ENCODE measurements at places on chromosomes 7 and 10.
A peak's percentile ranks its signal among the peaks of the same experiment; 100 is the strongest.

- DNase-seq: no peak
Measured at GRCh38 chr7:17472518-17472917, 174.1 kb downstream of the AHR start.

GRCh38 chr10:97861924-97862323 lies 12.3 kb downstream of the GOLGA7B start:
- DNase-seq: no peak

DNA sequence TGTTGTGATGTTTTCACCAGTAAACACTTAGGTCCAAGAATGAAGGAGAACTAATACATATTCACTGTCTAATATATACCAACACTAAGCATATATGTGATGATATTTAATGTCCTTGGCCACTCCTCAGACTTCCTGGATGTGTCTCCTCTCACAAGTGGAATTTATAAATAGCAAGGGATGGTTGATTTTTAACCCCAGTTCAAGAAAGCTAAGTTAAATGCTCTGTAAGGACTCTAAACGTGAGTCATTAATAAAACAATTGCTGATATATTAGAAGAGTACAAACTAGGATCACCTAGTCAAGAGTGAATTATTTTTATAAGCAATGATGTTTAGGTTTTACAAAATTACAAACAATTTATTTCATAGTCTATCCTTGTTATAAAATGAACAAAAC lies 355.9 kb upstream of the TMEM229A start:
- no peak for DNase-seq

DNA sequence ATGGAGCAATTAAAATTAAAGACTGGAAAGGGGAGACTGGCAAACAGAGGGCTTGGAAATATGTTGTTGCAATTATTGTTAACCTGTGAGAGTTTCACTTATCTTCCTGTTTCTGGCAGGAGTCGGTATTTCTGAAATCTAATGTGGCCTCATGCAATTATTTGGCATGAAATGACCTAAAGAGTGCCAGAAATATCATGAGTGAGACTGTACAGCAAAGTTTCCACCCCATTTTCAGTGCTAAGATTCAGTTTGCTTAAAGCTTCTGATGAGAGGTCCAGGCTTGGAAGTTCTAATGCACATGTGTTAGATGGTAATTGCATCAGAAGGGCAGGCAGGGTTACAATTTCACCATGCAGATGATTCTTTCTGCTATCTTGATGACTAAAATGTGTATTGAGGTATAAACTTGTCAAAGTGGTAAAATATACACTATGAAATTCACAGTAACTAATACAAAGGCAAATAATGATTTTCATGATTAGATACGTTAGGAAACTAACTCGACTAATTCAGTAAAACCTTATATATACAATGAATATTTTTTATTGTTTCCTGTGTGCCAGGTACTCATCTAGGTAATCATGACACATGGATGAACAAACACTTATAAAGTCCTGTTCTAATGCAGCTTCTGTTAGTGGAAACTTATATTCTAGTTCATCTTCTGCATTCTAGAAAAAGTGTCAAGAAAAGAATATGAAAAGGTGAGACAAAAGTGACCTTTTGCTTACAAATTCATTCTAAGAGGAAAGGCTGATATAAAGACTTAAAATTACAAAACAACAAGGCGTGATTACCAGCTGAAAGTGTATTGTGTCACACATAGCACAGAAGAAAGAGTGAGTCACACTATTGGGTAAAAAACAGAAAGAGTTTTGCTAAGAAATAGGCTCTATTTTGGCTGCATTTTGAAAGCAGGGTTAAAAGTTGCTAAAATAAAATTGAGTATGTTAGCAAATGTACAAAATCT lies 533.4 kb upstream of the SEMA3D start:
- DNase-seq: peak; percentile 35

DNA sequence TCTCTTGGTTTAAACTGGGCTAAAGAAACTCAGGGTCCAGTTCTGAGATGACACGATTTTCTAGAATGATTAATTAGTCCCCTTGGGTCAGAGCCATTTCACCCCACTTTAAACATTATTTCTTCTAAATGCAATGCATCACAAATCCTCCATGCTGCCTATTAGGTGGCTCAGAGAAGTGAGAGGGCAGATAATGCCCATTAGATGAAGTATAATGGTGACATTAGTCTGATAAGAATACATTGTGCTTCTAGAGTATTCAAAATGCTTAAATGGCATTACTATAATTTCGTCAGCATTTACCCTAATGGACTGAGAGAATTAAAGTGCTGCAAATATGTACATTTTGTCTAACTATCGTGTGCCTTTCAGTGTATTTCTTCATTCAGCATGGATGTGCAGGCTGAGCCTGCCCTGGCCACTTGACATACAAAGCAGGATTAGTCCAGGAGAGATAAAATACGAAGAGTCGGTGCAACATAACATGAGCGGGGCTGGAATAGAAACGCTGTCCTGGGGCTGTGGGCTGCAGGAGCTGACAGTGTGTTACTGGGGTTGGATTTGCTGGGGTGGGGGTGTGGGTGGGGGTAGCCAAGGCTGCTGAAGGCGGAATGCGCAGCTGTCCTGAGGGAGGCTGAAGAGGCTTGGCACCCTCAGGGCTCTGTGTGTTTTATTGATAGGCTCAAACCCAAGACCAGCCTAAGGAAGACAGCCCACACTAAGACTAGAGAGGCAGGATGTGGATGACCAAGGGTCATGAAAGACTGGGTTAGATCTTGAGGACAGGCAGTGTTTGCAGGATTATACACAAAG lies 52.8 kb upstream of the KLF6 start:
- DNase-seq: no peak

GRCh38 chr7:127413962-127414361 lies 21.5 kb upstream of the ZNF800 start:
- no peak for DNase-seq

DNA sequence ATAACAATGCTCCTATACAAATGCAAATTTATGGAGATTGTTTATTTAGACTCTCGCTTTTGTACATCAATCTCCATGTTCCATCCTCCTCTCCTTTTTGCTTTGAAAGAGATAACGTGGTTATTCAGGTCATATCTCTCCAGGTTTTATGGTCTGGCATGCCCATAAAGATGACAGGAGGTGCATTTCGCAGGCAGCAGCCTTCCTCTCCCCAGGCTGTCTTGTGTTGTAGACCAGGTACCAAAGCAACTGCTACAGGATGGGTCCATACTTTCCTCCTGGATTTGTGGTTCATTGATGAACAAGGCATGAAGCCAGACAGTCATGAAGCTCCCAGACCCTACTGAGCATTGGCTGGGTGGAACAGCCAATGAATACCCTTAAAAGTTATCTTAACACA lies 400.2 kb upstream of the NPVF start:
- DNase-seq: no peak

- no peak for DNase-seq
Measured at GRCh38 chr7:7077945-7078344, 104.4 kb upstream of the C1GALT1 start.

GRCh38 chr10:84924131-84924530 lies 595.7 kb downstream of the CCSER2 start:
- DNase-seq: no peak

DNA sequence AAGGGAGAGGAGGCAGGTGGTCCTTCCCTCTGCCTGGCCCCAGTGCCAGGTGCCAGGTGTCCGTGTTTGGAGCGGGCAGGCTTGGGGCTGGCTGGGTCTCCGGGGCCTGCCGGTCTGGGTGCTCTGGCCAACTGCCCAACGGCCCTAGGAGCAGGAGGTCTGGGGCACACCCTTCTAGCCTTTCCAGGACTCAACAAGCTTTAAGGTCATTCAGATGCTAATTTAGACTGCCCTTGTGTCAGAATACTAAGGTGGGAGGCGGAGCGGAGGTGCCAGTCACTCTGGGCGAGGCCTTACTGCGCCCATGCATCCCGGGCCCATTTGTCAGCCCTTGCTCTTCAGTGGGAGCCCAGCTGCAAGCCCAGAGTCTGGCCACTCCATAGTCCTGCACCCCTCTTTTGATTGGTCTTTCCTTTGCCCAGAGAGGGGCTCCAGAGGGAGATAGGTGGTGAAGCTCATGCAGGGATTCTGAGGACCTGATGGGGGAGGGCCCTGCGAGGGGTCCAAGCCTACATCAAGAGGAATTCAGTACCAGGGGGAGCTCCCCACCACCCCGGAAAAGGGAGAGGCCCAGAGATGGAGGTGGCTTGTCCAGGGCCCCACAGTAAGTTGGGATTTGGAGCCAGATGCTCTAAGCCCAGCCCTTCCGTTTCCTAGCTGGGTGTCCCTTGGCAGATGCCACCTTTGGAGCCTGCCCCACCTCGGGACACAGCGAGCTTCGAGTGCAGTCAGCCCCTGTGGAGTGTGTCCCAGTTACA lies 1.3 kb downstream of the PGAM2 start:
- DNase-seq: no peak

- DNase-seq: no peak
Measured at GRCh38 chr7:134804351-134804750, 24.9 kb downstream of the CALD1 start.

DNA sequence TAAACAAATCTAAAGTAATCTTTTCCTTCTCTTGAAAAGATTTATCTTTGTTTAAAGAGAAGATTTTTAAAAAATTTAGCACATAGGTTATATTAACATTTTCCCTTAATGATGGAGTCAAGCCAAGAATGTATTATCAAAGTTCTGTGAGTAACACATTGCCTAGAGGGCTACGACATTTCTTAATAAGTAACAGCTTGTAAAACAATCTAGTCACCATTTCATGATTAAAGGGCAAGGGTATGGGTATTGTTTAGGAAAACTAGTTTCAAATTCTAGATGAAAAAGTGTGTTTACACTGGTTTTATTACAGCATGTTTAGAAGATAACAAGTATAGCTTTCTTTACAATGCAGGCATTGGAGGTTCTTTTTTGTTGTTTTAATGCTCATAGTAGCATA lies 28.6 kb upstream of the LAMB4 start:
- DNase-seq: no peak

GRCh38 chr10:31509989-31510388 lies 191.0 kb downstream of the ZEB1 start:
- no peak for DNase-seq

DNA sequence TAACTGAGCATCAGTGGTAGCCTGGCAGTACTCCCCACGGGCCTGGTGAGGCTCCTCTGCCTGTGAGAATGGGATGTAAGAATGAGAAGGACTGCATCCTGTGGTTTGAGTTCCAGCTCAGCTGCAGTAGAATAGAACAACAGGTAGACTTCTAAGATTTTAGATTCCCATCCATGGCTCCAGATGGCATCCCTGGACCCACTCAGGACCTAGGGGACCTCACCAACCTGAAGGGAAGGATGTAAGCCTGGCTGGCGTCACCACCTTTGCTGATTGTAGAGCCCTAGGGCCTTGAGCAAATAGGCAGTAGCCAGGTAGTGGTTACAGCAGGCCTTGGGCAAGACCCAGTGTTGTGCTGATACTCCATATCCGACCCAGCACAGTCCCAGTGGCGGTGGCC lies 9.6 kb upstream of the AOC1 start:
- no peak for DNase-seq

GRCh38 chr7:135253851-135254771 lies 20.5 kb downstream of the STRA8 start:
- DNase-seq: peak; percentile 48

- DNase-seq: no peak
Measured at GRCh38 chr10:130799532-130799931, 512.0 kb downstream of the TCERG1L start.

- no peak for DNase-seq
Measured at GRCh38 chr10:128339753-128340152, 213.5 kb upstream of the MKI67 start.

GRCh38 chr10:130758529-130758928 lies 553.0 kb downstream of the TCERG1L start:
- DNase-seq: no peak

DNA sequence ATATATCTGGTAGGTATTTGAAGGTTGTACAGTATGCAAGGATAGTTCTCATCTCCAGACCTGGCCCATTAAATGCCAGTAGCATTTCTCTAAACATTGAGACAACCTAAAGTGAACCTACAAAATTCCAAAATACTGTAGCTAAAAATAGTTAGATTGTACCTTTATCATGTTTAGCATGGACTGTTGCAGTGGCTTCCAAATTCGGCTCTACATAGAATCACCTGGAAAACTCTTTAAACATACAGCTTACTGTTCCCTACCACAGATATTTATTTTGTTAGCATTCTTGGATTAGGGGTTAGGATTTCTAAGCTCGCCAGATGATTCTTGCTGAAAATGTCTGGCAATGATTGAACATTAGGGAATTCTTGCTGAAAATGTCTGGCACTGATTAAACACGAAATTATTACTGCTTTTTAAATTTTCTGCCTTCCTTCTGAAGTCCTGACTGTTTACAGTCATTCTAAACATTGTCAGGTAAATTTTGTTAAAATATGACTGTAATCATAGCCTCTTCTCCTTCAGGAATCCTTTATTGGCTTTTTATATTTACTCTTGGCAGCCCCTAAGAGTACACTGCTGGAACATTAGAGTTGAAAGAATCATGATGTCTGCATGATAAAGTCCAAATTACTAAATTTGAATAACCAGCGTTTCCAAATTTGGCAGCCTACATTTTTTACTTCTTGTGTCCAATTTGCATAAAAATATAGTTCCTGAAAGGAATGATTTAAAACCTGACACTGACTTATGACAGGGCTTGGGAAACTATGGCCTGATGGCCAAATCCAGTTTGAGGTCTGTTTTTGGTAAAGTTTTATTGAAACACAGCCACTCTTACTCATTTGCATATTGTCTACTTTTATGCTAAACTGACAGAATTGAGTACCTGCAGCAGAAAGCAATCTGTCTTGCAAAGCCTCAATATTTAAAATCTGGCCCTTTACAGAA lies 40.3 kb downstream of the SHOC2 start:
- DNase-seq: no peak

- no peak for DNase-seq
Measured at GRCh38 chr10:125259651-125260050, 99.3 kb upstream of the CTBP2 start.

All from HS-5 (cell line).